ENCODE measurements at places on chromosomes 3 and 15.

GRCh38 chr15:62625429-62626033 lies 417.0 kb upstream of the TPM1 start:
- DNase-seq = no peak

GRCh38 chr15:38074029-38074428 lies 139.6 kb downstream of the TMCO5A start:
- no peak for DNase-seq

GRCh38 chr3:42705962-42706585 lies 3.5 kb upstream of the HHATL start:
- no peak for DNase-seq

GRCh38 chr15:71291723-71292122 lies 176.5 kb downstream of the THSD4 start:
- DNase-seq = no peak

DNA sequence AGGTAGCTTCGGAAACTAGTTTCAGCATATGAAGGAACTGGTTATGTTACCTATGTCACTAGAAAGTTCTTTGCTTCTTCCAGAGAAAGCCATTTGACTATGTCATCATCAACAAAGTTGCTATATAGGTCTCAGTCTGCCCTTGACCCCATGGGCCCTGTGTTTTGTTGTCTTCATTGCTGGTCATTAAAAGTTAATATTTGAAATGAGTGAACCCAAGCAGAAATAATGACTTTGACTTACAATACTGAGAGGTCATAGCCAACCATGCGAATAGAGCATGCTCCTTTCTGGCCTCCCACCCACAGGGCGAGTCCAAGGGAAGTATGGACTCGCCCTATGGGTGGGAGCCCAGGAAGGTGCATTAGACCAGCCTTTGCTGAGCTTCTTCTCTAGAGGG lies 40.9 kb downstream of the APH1B start:
- DNase-seq = no peak

- no peak for DNase-seq
These were observed 69.1 kb upstream of the MAGI1 start for GRCh38 chr3:66107855-66108254.

- no peak for DNase-seq
These were observed 152.9 kb upstream of the RGMA start for GRCh38 chr15:93241696-93242585.

DNA sequence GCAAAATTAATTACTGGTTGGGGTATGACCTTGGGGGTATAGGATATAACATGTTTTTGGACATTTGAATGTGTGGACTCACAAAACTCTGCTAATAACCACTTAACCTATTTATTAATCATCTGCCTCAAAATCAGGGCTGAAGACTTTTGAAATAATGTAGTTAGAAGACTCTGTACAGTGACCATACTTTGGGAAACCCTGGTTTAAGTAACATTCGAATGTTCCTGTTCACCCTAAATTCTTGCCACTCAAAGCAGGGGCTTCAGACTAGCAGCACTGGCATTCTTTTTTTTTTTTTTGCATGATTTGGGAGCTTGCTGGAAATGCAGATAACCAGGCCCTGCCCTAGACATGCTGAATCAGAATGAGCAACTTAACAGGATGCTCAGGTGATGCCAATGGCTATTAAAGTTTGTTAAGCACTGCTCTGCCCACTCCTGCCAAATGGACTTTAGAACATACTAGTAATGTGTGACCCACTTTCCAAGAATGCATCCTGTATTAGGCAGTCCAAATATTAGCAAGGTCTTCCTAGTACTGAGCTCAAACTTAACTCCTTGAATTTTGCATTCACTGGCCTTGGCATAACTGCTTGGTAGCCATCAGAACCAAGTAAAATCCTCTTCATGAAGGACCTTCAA lies 12.7 kb upstream of the ST3GAL6 start:
- DNase-seq = no peak

GRCh38 chr3:143633816-143634215 lies 214.5 kb downstream of the SLC9A9 start:
- no peak for DNase-seq

GRCh38 chr3:111324645-111325044 lies 217.4 kb upstream of the CD96 start:
- no peak for DNase-seq

- no peak for DNase-seq
These were observed 1288.3 kb downstream of the NSUN3 start for GRCh38 chr3:95351158-95351557.

DNA sequence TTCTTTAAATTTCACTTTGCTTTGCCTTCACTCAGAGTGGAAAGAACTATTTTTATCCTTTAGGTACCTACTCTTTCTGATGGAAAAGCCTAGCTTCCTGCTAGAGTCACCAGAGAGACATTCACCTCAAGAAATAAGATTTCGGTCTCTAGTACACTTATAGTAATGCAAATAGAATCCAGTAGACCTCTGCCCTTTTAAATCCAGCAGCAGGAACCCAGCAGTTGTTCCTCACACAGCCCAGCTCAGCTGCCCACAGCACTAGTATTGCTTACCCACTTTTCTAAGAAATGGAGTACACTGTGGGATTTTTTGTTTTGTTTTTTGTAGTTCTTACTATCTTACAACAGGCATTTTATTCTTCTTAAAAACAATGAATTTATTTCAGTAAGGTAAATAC lies 497.0 kb upstream of the CCDC54 start:
- DNase-seq = no peak

- DNase-seq = no peak
These were observed 35.5 kb downstream of the MRAS start for GRCh38 chr3:138383715-138384465.

DNA sequence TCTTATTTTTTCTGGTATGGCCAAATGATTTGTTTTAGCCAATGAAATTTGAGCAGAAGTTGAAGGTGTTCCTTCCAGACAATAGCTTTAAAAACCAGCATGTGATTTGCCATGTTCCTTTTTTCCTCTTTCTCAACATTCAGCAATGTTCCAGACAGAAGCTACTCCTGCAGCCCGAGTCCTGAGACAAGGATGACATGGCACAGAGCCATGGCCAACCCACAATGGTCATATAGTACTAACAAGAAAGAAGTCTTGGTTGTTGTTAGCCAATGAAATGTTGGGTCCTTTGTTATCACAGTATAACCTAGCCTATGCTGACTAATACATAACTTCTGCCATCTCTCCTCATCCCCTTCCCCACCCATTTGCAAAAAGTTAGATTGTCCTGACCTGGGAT lies 211.1 kb upstream of the STT3B start:
- DNase-seq = no peak

DNA sequence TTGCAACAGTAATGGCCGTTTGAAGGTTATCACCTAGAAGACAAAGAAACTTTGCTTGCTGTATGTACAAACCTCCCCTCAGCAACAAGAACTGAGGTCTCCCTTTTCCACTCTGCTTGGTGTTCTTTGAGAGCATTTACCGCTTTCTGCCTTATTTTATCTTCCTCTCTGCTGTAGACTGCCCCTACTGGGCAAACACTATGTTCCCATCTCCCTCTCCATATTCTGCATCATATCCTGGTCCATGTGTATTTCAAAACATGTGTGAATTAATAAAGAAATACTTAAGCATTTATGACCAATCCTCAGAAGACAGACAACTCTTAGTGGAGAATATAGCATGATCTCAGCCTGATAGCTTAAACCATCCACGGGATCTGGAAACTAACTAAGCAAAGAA lies 64.4 kb downstream of the ATP13A5 start:
- no peak for DNase-seq

Measured in activated CD4-positive, alpha-beta T cell treated with anti-CD3 and anti-CD28 coated beads, Interleukin-2, amount 50 U/mL, for 4 hours (primary cell).